Bone marrow (tissue), 2 donors: ENCODE measurements at places on chromosomes 1 and 21.

DNA sequence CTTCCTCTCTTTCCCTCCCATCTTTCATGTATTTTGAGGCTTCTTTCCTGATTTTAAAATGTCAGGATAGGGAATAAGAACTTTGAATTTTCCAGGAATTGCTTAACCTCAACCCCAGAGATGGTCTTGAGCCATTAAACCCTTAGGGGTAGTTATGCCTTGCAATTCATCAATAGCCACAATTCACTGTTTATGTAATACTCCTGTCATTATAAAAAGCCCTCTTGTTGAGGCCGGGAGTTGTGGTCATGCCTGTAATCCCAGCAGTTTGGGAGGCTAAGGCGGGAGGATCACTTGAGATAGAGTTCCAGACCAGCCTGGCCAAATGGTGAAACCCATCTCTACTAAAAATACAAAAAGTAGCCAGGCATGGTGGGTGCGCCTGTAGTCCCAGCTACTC is 24.5 kb downstream of the SPATA45 start:
- DNase-seq = no peak

DNA sequence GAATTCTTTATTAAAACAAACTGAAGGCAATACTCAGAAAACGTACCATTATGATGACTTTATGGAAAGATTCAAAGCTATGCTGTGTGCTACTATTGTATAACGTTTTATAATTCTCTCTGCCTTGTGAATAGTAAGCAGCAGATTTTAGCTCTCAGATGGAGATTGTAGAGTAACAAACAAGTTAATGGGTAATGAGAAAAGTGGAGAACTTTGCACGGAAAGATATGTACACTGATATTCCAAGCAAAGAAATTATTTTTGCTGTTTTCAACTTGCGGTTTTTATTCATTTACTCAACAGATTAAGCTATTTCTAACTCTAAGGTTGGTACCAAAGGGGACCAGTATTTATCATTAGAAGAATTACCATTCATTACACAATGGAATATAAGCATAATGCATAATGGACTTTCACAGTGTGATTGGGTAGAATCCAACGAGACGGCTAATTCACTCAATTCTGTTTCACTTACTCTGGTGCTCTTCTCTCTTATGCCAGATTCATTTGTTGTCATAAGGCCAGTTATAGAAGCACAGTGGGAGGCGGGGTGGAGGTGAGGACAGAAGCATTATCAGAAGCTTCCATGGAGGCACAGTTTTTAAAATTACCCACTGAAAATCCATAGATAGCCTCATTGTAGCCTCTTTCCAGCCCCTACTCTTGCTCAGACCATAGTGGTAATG is 38.6 kb downstream of the ATP1B1 start:
- DNase-seq = no peak

DNA sequence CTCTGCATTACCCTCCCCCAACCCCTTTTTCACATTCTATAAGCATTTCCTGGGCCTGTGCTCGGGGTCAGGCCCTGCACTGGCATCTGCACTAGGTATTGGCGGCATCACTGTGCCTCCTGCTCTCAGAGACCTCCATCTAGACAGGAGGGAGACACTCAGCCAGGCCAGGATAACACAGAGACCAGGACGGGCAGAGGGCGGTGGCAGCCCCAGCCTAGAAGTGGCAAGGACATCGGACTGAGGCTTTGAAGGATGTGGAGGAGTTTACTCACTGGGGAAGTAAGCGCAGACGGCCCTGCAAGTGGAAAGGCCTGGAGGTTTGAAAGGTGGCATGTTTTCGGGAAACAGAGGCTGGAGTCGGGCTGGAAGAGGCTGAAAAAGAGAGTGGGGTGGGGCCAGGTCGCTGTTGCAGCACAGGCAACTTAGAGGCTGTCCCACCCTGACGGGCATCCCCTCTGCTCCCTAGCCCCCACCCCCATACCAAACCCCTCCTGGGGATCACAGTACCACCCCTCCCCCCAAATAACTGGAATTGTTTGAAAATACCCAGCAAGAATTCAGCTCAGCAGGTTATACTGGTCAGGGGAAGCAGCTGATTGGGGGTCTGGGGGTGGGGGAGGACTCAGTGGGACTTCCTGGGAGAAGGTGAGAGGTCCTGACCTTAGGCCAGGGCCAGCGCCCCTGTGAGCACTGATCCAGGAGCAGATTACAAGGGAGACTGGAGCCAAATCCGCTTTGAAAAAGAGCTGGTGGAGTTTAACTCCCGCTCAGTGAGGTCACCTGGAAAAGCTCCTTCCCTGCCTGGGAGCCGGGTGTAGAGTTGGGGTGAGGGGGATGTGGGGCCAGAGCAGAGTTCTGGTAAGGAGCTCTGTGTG is 121.8 kb upstream of the WNT4 start:
- DNase-seq = no peak

- no peak for DNase-seq
Observed at GRCh38 chr1:9500756-9501754, 38.2 kb upstream of the SLC25A33 start.

DNA sequence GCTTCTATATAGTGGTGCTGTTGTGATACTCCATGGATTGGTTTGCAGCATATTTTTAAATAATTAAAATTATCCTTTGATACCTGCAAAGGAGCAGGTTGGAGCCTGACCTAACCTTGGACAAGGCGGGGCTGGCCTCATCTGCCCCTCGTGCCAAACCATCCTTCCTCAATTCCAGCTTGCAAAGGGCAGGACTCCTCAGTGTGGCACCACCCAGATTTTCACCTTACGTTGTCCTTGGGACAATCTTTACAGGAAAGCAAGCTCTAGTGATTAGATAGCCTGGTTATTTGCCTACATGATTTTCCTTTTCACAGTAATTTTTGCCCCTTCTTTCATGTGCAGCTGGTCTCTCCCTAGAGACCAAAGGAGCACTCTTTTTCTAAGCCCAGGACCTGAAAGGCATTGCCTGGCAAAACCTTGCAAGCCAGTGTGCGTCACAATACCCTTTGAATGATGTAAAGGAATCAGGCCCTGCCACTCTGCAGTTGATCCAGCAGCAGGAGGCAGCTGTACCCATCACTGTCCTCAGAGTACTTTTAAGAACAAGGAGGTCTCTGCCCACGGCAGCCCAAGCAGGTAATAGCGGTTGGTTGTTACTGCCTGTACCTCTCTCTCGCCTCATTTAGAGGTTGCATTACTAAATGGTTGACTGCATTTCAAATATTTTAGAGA is 99.4 kb downstream of the ADSS2 start:
- DNase-seq = no peak

DNA sequence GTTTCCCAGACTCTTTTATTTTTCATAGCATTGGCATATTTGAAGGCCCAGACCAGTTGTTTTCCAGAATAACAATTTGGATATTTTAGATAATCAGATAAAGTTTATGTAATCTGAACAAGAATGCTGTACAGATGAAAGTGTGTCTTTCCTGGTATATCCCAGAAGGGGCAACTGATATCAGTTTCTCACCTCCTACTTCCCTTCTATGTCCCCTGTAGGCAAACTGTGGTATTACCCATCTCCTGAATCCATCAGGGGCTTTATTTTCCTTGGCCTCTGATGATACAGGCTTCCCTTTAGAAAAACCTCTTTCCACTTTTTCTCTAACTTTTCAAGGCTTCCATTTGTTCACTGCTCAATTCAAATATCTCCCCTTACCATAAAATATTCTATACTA is 87.5 kb upstream of the RGS1 start:
- no peak for DNase-seq

GRCh38 chr1:91201176-91201575 is 179.3 kb upstream of the ZNF644 start:
- no peak for DNase-seq

DNA sequence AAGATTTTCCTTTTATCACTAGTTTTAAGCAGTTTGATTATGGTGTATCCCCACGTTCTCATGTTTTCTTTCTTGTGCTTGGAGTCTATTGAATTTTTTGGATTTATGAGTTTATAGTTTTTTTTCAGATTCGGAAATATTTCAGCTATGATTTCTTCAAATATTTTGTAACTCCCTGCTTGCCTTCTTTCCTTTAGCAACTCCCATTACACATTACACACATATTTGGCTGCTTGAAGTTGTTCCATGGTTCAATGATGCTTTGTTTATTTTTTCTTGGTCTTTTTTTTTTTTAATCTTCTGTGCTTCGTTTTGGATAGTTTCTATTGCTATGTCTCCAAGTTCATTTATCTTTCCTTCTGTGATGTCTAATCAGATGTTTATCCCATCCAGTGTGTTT is 48.5 kb upstream of the WARS2 start:
- no peak for DNase-seq

DNA sequence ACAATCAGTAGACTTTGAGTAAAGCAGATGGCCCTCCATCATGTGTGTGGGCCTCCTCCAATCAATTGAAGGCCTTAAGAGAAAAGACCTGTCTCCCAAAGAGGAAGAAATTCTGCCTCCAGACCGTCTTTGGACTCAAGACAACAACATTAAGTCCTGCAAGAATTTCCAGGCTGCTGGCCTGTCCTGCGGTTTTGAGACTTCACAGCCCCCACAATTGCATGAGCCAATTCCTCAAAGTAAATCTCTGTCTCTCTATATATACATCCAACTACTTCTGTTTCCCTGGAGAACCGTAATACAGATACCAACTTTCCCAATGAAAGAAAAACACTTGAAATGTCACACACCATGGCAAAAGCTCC is 16.4 kb downstream of the REG4 start:
- DNase-seq = no peak

GRCh38 chr1:44048532-44049215 is 17.4 kb upstream of the SLC6A9 start:
- DNase-seq = no peak

DNA sequence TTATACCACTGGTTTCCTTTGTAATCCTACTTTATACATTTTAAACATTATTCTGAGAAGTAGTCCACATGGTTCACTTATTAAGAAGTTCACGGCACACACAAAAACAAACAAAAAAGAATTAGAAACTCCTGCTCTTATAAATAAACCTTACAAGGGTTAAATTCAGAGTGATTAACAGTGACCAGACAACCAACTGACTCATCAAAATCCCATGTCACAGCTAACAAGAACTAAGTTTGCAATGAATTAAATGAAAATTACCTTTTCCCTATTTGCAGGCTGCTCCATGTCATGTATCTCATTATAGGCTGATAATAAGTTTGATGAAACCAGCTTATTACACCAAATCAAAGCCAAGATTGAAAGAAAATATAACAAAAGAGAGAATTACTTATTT is 77.5 kb downstream of the PUM1 start:
- no peak for DNase-seq

DNA sequence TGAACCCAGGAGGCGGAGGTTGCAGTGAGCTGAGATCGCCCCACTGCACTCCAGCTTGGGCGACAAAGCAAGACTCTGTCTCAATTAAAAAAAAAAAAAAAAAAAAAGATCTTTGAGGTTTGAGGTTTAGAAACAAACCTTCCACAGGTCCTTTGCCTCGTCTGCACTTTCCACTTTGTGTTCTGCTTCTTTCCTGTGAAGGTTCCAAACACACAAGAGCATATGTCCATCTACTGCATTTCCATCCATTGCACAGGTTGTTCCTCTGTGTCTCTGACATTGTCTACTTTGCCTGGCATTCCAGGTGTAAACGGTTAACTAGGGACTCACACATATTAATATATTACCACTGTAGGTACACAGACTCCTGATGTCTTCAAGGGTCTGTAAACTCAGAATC is 40.1 kb downstream of the DSTYK start:
- no peak for DNase-seq

GRCh38 chr1:52899445-52899894 is 22.1 kb downstream of the ECHDC2 start:
- DNase-seq = no peak

- no peak for DNase-seq
Observed at GRCh38 chr1:82260666-82261065, 459.9 kb downstream of the ADGRL2 start.

- DNase-seq = no peak
Observed at GRCh38 chr1:199799116-199799515, 228.4 kb upstream of the NR5A2 start.

- DNase-seq = no peak
Observed at GRCh38 chr1:117661027-117661426, 55.2 kb downstream of the TENT5C start.

- no peak for DNase-seq
Observed at GRCh38 chr1:161676441-161676840, 13.5 kb downstream of the FCGR2B start.

- peak; percentile 66 for DNase-seq
Observed at GRCh38 chr1:181061891-181062835, 26.3 kb upstream of the IER5 start.

- no peak for DNase-seq
Observed at GRCh38 chr1:47399846-47400155, 16.3 kb upstream of the FOXE3 start.

DNA sequence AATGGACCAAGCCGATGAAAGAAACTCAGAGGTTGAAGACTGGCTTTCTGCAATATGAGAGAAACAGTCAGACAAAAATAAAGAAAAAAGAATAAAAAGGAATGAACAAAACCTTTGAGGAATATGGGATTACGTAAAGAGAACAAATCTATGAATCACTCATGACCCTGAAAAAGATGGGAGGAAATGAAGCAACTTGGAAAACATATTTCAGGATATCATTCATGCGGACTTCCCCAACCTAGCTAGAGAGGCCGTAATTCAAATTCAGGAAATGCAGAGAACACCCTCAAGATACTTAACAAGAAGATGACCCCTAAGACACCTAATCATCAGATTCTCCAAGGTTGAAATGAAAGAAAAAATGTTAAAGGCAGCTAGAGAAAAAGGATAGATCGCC is 705.3 kb upstream of the CHRM3 start:
- no peak for DNase-seq

GRCh38 chr1:11898831-11899467 is 27.3 kb downstream of the KIAA2013 start:
- no peak for DNase-seq

DNA sequence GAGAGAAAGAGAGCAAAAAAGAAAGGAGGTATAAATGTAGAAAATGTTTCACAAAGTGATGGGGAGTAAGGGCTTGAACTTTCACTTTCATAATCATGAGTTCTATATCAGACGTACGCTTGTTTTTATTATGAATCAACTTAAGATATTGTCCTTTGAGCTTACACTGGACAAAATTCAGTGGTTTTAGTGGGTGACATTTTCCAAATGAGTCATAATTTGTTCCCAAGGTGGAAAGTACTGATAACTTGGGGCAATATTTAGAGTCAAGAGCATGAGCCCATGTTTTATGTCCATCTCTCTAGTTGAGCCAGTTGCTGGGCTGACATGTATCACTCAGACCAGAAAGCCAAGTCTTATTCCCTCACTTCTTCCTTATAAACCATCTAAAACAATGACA is 161.6 kb downstream of the CHRM3 start:
- DNase-seq = no peak

DNA sequence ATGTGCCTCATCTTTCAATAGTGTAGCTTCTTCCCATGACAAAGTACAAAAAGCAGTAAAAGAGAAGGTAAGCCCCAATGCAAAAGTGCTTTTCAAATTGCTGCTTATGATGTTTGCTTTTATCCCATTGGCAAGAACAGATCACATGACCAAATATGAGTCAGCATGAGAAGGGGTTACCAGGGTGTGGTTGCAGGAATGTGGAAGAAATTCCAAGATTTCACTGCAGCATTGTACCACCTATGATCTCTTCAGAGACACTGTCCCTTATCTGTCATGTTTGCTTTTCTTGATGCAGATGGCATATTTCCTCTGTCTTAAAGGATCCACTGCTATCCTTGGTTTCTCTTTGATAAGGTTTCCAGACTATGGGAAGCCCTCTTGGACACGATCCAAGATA is 1006.9 kb upstream of the PRMT6 start:
- no peak for DNase-seq
